ENCODE measurements at places on chromosomes 6 and 20.

DNA sequence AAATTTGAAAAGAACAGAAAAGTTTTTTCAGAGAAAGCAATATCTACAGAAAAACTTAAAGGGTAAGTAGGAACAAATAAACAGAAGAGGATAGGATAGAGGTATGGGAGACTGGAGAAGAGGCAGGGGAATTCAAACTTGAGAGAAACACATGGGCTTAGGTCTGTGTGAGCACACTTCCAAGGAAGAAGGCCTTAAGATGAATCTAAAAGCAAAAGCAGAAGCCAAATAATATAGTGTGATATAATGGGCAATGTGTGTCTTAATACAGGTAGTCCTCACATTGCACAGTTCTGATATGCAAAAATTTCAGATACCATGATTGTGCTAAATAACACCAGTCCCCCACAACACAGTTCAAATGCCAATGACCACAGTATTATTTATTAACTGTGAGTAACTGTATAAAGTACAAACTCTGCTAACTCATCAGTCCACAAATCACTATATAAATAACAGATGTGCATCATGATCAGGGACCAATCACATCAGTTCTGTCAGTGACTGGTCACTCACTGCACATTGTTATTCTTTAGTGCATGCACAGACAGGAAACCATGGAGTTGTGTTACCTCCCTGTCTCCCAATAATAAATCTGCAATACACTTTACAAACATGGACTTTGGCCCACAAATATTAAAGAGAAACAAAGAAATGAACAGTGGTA lies 18.6 kb downstream of the SNX14 start:
- DNase-seq, result no peak

DNA sequence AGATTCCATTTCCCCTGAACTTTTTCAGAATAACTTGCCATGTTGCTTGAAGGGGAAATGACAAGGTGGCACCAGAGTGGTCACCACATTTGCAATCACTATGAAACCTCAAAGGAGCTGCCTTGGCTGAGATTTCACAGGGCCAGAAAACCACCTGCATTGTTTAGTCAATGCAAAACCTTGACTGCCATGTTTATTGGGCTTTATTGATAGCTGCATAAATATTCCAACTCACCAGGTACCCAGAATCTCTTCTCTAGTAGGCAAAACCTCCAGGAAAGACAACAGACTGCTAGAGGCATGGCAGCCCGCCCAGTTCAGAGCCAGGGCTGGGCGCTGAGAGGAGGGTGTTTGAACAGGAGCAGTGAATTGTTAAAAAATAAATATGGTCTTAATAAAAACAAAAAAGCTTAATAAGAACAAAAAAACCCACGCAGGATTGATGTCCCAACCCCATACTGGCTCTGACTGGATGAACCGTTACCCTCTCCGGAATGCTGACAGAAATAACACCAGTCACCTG lies 375.6 kb downstream of the ZFAND3 start:
- DNase-seq, result no peak

- DNase-seq, result no peak
These were observed 34.1 kb upstream of the LAMA4 start for GRCh38 chr6:112288475-112288874.

DNA sequence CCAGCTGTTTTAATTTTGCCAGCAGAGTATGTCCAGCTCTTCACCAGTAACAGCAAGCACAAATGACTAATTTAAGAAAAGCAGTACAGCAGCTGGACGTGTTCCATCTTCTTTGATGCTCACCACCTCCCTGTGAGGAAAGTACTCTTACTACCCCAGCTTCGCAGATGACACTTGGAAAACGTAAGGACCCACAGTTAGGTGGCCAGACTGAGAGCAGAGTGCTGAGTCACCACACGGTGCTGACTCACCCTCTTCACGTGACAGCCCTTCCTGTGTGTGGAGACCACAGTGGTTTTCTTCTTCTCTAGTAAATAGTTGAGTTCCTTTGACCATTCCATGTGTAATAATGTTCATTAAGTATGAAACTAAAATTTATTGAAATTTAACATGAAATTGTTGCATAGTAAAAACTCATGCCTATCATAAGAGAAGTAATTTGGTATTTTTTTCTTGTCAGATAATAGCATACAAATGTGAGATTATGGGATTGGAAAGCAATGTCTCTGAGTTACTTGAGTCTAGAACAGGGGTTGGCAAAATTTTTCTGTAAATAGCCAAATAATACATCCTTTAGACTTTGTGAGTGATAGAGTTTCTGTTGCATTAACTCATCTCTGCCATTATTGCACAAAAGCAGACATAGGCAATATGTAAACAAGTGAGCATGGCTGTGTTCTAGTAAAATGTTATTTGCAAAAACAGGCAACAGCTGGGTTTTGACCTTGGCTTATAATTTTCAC lies 76.6 kb downstream of the SLX4IP start:
- DNase-seq, result no peak

DNA sequence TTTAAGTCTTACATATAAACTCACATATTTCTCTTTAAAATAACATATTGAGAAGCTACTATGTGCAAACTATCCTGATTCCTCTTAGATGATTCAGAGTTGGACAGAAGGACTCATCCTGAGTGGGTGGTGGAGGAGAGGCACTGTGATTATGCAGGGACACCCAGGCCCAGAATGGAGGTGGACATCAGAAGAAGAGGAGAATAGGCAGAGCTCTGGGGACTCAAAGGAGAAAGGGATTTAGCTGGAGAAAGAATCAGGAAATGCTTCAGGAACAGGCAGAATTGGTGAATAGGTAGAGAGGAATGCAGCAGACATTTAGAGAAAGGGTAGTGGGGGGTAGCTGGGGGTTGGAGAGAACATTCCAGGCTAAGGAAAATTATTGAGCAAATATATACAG lies 17.4 kb downstream of the RCAN2 start:
- DNase-seq, result no peak

All from activated B cell treated with CpG ODN at 0.5 μM for 24 hours (primary cell).